T-cell (primary cell): ENCODE measurements at places on chromosomes 12 and 14.

GRCh38 chr14:53531156-53531555 is 378.0 kb upstream of the DDHD1 start:
- DNase-seq, result no peak

DNA sequence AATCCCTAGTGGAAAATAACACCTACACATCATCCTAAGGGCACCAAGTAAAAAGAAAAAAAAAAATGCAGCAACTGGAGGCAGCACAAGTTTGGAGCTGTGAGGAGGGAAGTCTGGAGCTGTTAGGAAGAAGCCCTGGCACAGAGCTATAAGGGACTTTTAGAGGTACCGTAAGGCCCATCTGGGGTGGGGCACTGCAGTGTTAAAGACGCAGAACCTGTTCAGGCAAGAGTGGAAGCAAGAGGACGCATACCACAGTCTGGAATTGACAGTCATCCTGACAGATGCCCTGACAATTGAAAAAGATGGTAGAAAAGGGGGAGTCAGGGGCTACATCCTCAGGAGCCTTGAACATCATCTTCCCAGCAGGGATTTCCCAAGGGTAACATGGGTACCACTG is 195.9 kb upstream of the PLEKHG7 start:
- no peak for DNase-seq

- no peak for DNase-seq
Observed at GRCh38 chr14:20429801-20430669, 5.9 kb downstream of the KLHL33 start.

DNA sequence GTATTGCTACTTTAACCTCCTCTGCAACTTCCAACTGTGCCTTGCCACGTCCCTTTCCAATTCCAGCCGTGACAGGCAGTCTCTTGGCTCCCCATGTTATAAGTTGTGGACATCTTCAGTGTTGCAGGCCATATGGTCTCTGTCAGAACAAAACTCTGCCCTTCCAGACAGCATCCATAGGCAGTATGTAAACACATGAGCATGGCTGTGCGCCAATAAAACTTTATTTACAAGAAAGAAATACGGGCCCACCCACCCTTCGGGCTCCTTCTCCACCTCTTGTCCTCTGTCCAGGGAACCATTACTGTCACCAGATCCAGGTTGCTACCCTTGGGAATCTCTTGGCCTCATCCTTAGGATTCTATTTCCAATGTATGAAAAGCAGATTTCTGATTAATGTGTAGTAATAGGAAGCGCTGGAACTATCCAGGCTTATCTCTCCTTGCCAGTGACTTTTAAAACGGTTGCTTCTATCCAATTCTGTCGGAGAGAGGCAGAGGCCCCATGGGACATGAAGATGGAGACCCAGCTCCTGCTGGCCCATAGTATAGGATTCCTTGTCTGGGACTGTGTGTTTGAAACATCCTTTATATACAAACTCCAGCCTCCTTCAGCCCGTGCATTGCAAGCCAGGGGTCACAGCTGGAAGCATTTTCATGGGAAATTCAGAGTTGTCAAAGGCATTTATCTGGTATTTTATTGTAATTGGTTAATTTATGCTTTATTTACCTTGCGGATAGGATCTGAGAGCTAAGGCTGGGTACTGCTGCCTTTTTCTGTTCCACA is 114.4 kb downstream of the ZNF664 start:
- no peak for DNase-seq

DNA sequence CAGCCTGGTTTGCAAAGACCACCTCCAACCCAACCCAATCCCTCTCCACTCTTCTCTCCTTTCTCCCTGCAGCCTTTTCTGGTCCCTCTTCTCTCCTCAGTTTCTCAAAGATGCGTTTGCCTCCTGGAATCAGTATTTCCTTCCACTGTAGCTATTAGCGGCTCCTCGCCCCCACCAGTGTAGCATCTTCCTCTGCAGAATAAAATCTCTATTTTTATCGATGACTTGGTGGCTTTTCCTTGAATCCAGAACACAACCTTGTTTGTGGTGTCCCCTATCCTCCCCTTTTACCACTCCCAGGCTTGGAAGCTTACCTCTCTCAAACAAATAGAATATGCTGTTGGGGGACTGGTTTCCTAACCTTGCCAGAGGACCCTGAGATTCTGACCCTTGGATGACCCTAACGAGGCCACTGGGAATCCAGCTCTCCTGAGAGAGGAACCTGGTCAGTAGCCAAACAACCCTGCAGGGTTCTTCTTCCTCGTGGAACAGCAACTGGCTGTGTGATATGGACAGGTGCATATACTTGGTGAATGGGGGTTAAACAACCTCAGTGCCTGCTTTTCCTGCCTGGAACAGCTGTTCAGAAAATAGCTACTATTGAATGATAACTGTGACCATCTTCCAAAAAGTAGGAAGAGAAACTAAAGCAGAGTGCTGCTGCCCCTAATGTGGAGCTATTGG is 4.4 kb downstream of the WNT1 start:
- DNase-seq, result no peak

DNA sequence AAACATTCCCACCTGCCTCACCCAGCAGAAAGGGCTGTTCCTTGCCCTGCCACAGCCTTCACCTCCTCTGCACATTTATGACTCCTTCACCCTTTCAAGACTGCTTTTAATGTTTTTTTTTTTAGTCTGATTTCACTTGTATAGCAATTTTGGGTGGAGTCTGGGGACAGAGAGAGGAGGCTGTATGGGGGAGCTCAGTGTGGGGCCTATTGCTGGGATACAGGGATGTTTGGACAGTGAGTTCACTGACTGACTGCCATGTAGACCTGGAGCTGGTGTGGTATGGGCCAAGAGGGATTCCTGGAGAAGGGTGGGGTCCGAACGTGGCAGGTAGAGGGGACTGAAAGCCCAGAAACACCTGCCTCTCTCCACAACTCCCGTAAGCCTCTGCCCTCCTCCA is 1.9 kb upstream of the KRT85 start:
- no peak for DNase-seq

DNA sequence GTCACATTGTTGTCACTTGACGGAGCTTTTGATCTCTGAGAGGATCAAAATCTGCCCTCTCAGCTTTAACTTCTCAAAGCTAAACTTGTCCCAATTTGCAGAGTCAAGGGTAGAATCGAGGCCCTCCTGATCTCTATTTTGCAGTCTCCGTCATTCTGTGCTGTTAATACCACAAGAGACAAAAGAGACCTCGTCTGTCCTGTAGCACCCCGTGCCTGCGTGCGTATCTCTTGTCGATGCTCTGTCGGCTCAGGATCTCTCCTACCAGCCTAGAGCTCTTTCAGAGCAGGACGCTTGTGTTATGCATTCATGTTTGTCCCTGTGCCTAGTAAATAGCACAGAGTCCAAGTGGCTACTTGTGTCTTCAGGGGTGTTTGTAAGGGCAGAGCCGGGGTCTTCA is 5.1 kb downstream of the EVL start:
- DNase-seq, result peak; percentile 74

DNA sequence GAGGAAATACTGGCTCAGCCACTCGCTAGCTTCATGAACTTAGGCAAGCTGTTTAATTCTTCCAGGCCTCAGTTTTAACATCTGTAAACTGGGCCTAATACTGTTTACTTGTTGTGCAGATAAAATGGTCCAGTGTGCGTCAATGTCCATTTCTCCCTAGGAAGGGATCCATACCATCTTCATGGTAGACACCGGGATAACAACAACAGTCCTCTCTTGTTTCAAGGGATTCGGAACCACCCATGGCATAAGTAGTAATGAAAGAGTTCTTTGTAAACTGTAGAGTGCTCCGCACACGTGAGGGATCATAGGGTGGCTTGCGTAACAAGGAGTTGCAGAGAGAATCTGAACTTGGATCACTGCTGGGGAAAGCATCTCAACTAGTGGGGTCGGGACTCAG is 17.3 kb upstream of the CHGA start:
- no peak for DNase-seq

DNA sequence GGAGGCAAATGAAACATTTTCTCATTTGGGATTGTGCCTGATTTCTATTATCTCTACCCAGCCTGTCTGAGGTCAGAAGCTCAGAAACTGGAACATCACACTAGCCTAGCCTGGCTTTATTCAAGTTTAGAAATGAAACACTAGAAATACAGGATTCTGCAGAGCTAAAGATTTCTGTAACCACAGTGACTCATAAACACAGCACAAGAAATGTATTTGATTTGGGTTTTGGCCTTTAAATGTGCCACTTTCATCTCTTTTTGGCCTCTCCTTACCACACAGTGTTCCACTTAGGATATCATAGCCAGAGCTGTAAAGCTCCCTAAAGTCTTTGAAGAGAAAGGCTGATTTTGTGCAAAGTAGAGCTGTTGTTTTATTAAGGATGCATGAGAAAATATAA is 307.5 kb downstream of the EMP1 start:
- no peak for DNase-seq

GRCh38 chr12:6799147-6799546 is 9.8 kb downstream of the CD4 start:
- no peak for DNase-seq

DNA sequence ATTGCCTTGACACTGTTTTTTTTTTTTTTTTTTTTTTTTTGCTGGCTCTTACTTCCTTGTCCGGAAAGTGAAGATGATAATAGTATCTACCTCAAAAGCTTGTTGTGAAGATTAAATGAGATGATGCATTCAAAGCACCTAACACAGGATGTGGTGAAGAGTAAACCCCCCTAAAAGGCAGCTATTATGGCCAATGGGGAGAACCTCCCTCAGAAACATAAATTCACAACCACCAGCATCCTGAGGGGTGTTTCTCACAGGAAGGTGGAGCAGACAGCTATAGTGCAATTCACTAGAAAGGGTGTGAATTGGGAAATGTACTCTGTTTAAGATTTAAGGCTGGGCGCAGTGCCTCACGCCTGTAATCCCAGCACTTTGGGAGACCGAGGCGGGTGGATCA is 85.4 kb upstream of the CRY1 start:
- DNase-seq, result peak; percentile 2

DNA sequence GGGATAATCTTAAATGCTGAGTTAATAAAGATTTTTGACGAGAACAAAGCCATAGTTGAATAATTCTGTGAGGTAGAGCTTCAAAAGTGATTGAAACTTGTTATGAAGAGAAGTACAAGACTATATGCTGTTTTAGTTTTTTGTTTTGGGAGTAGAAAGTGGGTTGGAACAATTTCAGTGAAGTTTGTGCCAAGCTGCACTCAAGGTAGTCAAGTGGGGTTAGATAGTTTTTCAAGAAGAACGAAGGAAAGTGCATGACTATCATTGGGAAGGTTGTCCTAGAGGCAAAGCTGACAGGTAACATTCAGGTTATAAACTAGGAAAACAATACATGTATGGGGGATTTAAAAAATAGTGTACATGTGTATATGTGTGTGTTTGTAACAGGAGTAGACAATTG is 16.2 kb downstream of the FUT8 start:
- DNase-seq, result no peak

- no peak for DNase-seq
Observed at GRCh38 chr14:96103560-96104460, 64.6 kb downstream of the C14orf132 start.

- no peak for DNase-seq
Observed at GRCh38 chr12:64160021-64160710, 61.9 kb downstream of the KICS2 start.

- no peak for DNase-seq
Observed at GRCh38 chr14:98951031-98951430, 321.0 kb downstream of the BCL11B start.

DNA sequence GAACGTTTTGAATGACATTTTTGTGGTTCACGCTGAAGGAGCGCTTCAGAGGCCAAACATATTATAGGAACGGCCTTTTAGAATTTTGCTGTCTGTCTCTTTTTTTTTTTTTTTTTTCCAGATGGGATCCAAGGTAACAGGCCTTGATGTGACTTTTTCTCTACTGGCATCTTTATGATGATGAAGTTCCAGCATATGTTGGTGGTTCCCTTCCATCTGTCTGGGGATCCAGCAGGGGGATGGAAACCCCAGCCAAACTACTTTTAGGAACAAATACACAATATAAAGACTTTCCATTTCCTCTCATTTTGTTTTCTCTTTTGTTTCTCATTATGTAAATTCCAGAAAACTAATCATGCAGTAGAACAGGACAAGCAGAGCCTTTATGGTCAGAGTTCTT is 239.3 kb upstream of the PRICKLE1 start:
- no peak for DNase-seq

- DNase-seq, result no peak
Observed at GRCh38 chr12:91093341-91093740, 18.0 kb downstream of the LUM start.

GRCh38 chr12:30166006-30166795 is 382.5 kb upstream of the TMTC1 start:
- DNase-seq, result no peak

GRCh38 chr14:102525929-102526497 is 16.4 kb upstream of the ANKRD9 start:
- no peak for DNase-seq

DNA sequence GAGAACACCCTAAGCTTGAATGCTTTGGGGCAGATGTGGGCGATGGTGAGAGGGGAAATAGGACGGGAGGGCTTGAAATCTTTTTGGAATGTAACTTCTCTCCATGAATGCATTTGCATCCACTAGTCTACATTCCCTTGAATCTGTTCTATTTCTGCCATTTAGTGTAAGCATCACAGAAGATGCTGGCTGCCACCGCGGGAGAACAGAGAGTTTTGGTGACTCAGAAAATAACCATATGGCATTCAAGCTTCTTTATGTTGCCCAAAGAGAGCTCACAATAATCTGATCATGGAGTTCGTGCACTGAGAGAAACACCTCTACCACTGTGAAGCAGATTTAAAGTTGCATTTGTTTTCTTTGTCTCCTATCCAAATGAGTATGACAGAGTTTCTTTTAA is 52.6 kb upstream of the OTX2 start:
- DNase-seq, result no peak

DNA sequence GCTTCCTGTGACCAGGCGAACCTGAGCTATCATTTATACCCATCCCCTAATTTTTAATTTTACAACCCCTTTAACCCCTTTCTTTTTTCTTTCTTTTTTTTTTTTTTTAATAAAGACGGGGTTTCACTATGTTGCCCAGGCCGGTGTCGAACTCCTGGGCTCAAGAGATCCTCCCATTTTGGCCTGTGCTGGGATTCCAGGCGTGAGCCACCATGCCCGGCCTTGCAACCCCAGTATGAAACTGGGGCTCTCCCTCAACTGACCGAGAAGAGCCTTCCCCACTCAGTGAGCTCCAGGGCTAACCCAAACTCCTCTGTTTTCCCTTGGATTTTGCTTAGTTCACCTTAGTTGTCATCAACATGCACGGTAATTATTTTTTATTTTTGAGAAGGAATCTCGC is 992 bp downstream of the CPSF2 start:
- DNase-seq, result no peak

DNA sequence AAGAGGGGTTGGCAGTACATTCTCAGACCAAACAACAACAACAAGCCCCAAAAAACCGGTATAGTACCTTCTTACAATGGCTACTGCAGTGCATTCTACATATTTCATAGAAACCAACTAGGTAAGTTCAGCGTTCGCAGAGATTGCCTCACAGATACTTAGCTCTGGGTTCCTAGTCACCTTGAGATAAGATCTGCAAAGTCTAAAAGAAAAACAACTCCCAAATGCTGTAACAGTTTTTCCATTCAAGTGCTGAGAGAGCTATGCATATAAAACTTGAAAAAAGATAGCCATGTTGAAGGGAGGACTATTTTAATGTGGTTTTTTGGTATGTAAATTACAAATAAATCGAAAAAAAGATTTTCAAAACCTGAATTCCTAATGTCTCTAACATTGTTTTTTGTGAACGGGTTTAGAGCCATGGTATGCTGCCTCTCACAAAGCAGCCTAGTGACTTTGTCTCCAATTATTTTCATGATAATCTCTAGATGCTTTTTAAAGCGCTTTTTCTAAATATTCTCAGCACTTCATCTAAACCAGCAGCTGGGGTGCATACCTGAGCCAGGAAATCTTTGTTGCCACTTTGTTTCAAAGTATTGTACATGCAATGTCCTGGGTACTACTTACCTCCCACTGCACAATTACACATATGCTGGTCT is 56.6 kb upstream of the CRACR2A start:
- no peak for DNase-seq

- no peak for DNase-seq
Observed at GRCh38 chr14:73935666-73936065, 14.2 kb downstream of the FAM161B start.
